WTC11 (cell line): ENCODE measurements at places on chromosomes 2 and 18. TPM values are rescaled to one million over a fixed set of nuclear protein-coding genes. Genes with fewer than 3 reads are reported as not detected.

MYCN gene
- 68.3 to 77.5 TPM (median 75.3 TPM) in 3 replicates for total RNA-seq

DNA sequence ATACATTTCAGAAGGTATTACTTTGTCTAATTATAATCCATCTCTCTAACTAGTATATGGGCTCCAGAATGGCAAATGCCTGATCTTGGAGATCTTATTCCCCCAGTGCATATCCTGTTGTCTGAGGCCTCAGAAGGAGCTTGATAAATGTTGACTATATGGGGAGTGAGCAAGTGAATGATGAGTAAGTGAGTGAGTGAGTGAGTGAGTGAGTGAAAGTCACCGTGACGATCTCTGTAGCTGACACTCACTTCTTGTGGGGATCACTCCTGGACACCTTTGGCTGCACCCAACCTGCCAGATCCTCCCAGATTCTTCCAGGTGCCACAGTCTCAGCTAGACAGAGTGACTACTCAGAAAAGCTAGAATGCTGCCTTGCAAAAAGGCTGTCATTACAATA is 2.8 kb downstream of the XDH start:
- DNase-seq, result no peak

- DNase-seq, result no peak
Observed at GRCh38 chr18:56089612-56090258, 501.7 kb upstream of the TCF4 start.

C1QL2 gene
- total RNA-seq, result 0.55 to 1.0 TPM (median 0.71 TPM) in 3 replicates

AUP1 gene
- 78.1 to 84.9 TPM (median 80.9 TPM) in 3 replicates for total RNA-seq

DNA sequence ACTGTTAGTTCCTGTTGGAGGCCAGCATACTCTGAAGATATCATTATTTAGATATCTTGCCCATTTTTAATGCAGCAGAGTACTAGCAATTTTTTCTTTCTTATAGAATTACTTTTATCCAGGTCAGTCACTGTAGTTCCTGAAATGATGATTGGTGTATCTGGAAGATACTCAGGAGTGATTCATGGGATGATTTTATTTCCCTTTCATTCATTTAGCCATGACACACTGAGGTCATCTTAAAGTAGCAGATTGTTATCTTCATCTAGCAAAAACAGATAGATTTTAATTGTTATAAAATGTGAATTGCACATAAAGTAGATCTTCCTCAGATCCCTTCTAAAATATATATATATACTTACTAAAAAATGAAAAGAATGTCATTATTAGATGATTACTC is 109.1 kb downstream of the PIK3C3 start:
- DNase-seq, result no peak

- DNase-seq, result no peak
Observed at GRCh38 chr2:64052463-64053241, 33.4 kb upstream of the VPS54 start.

DNA sequence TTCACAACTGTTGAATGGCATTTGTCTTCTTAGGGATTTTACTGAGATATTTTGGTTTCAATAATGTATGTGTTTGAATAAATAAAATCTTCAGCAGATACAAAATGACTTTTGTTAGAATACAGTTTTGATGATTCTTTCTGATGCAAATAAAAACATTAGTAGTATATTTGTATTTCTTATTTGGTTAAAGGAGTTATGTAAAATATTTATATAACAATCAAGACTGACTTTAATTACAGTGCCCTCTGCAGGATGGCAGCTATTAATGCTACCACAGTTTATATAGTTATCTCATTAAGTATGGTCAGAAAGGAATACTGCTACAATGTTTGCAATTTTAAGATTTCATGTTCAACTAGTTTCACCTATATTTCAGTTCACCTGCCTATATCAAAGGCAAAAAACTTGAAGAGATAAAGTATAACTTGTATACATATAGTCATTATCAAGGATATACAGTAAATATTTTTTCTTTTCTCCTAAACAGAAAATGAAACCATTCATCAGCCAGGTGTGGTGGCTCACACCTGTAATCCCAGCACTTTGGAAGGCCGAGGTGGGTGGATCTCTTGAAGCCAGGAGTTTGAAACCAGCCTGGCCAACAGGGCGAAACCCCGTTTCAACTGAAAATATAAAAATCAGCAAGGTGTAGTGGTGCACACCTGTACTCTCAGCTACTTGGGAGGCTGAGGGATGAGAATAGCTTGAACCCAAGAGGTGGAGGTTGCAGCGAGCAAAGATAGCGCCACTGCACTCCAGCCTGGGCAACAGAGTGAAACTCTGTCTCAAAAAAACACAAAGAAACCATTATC is 19.8 kb downstream of the ARL5A start:
- no peak for DNase-seq
